Upper lobe of left lung (tissue), 6 donors: ENCODE measurements at places on chromosomes 4 and X. TPM values are rescaled to one million over a fixed set of nuclear protein-coding genes. Genes with fewer than 3 reads are reported as not detected.

ADH1A gene
- 3.4 TPM for total RNA-seq

AKAP4 gene
- not detected for total RNA-seq

TCEAL2 gene
- total RNA-seq: 1.4 TPM

RIPPLY1 gene
- not detected for total RNA-seq
